ENCODE measurements at places on chromosomes 7 and 10.

GRCh38 chr7:105285118-105285874 is 103.4 kb downstream of the SRPK2 start:
- no peak for DNase-seq

- DNase-seq: peak; percentile 27
These were observed 29.7 kb downstream of the HTRA1 start for GRCh38 chr10:122490786-122491680.

- no peak for DNase-seq
These were observed 57.5 kb upstream of the CHCHD3 start for GRCh38 chr7:133139350-133139749.

DNA sequence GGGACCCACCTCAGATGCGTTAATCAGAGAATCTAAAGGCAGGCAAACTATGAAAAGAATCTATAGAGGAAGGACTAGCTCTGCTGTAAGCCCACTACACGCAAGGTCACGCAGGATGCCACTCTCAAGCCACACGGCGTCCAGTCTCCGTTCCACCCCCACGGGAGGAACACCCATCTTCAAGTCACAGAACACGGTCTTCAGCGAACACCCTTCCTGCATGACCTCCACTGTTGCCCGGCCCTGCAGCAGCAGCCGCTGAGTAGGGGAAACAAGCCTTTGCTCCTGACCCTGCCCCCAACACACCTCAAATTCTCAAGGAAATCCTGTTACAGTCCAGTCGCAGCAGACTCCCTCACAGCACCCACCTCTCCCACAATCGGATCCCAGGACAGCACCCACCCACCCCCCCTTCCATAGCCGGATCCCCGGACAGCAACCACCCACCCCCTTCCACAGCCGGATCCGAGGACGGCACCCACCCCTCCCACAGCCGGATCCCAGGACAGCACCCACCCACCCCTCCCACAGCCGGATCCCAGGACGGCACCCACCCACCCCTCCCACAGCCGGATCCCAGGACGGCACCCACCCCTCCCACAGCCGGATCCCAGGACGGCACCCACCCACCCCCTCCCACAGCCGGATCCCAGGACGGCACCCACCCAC is 133.7 kb downstream of the DIP2C start:
- no peak for DNase-seq

DNA sequence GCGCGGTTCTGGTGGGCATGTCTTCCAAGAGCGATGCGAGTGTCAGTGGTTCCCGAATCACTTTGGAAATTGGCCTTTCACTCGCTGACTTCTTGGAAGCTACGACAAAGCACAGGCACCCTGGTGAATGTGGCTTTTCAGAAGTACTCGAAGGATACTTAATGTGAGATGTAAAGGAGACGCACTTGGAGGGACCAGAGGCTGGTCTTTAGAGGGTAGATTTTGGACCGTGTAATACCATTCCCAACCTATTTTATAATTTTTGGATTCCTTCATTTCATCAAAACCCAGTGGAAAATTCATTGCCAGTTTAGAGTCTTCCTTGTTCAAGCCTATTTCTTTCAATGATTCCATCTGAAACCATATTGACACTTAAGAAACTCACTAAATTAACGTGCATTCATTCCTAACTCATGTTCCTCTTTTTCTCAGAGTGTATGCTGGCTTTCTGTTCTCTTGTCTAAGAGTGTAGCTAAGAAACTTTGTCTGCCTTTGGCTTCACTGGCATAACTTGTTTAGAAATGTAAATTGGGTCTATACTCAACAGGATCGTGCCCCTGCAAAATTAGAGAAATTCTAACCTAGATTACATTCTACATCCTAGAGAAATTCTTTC is 645 bp upstream of the COPG2 start:
- no peak for DNase-seq

- DNase-seq: no peak
These were observed 605.9 kb downstream of the KCNMA1 start for GRCh38 chr10:77031531-77032187.

Measured in CD4-positive, alpha-beta T cell treated with Interleukin-4 for 1 hour (primary cell).